ENCODE measurements at places on chromosomes 7 and 10. TPM values are rescaled to one million over a fixed set of nuclear protein-coding genes. Genes with fewer than 3 reads are reported as not detected.

GRCh38 chr10:77771851-77772250 is 134.2 kb upstream of the KCNMA1 start:
- no peak for DNase-seq

- DNase-seq = no peak
Measured at GRCh38 chr7:47293884-47294555, 287.9 kb downstream of the TNS3 start.

- DNase-seq = no peak
Measured at GRCh38 chr10:13338390-13339110, 9.5 kb downstream of the SEPHS1 start.

- DNase-seq = no peak
Measured at GRCh38 chr10:15053061-15053460, 9.3 kb downstream of the OLAH start.

- no peak for DNase-seq
Measured at GRCh38 chr10:62512732-62513475, 138.7 kb downstream of the ZNF365 start.

DNA sequence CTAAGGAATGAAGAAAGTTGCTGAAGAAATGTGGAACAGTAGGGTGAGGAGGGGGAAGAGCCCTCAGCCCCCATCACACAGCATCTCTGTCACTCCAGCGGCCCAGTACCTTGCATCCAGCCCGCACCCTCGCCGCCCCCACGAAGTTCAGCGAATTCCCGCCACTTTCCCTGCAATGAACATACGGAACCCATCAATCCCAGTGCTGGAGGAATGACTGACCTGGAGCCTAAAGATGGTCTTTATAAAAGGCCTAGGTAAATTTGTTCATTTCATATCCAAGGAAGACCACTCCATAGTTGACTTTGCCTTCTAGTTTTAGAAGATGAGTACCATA is 779 bp upstream of the KIF5B start:
- no peak for DNase-seq

GRCh38 chr10:130989670-130990232 is 321.8 kb downstream of the TCERG1L start:
- DNase-seq = peak; percentile 34

GRCh38 chr10:128095027-128095752 is 31.0 kb downstream of the MKI67 start:
- no peak for DNase-seq

DNA sequence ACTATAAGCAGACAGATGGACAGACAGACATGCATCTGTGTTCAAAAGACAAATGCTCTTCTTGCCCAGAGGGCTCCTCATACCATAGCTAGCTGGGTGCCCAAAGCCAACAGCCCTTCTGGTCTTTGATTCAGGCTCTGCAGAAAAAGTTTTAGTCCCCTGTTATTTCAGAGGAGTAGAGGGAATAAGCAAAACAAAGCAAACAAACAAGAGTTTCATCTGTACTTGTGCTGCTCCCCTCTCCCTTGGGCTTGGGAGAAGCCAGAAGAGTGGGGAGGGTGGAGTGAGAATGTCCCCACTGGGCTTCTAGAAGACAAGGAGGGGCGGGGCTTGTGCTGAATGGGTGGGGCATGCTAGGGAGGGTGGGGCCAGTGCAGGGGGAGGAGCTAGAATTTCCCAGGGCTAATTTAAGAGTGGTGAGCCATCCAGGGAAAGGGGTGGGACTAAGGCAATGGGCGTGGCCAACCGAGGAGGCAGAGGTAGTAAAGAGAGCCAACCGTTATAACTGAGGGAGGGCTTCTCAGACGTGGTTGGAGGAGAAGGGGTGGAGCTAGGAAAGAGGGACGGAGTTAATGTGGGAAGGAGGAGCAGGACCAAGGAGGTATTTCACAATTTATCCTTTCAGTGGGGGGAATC is 101.2 kb upstream of the MGMT start:
- DNase-seq = no peak

GRCh38 chr7:11899247-11899646 is 67.2 kb upstream of the THSD7A start:
- no peak for DNase-seq

- no peak for DNase-seq
Measured at GRCh38 chr7:5283421-5284303, 919 bp downstream of the SLC29A4 start.

- no peak for DNase-seq
Measured at GRCh38 chr10:118592675-118593330, 2.6 kb downstream of the PRLHR start.

DNA sequence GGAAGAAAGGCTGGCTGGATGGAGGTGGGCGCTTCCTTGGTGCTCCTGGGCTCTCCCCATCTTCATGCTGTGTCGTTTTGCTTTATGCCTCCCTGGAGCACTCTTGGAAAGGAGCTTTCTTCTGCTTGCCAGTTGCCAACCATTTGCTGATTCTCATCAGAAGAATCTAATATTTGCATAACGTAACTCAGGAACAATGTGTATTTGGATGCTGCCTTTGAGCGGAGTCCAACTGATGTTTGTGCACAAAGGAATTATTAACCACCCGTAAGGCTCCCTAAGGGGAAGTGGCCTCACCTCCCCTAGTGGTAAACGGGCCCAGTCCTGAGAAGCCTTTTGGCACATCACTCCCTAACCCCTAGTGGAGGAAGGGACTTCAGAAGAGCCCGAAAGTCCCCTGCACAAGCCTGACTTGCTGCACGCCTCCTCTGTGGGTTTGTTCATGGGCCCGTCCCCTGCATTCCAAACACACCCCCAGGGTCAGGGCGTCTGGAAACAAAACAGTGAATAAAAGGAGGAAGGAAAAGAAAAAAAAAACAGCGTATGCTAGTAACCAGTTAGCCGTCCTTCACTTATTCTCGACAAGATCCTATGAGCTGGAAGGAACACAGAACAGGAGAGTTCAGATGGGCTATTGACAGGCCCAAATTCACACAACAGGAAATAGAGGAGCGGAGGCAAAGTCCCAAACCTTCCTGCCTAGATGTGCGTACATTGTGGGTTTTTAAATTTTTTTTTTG is 602.2 kb downstream of the LRMDA start:
- DNase-seq = no peak

- peak; percentile 33 for DNase-seq
Measured at GRCh38 chr10:86163522-86164173, 202.9 kb downstream of the GRID1 start.

DNA sequence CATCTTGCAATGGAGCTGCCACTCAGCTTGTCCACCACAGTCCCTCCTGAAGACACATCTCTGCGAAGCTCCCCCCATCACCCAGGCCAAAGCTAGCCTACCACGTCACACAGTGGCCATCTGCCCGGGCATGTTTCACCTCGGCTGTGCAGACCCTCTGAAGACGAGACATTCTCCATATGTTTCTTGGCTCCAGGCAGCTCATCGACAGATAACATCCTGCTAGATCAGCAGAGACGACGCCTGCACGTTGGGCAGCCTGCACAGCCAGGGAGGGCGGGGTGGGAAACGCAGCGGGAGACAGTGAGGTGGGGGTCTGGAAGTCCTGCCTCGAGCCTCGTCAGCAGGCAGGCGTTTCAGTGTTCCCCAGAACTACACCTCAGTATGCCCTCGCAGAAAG is 53.0 kb downstream of the PTPRN2 start:
- no peak for DNase-seq

GRCh38 chr10:78339251-78339650 is 305.6 kb downstream of the RPS24 start:
- DNase-seq = no peak

- peak; percentile 96 for DNase-seq
Measured at GRCh38 chr7:127392566-127393367, at the start of gene ZNF800. Gene ZNF800, minus strand, starts transcription at chr7:127392708. Its CDS starts 1,151 bp downstream, at chr7:127391557.

GRCh38 chr10:132532749-132533560 is 4.6 kb upstream of the INPP5A start:
- DNase-seq = no peak

GRCh38 chr10:4334871-4335270 is 491.1 kb upstream of the AKR1E2 start:
- no peak for DNase-seq

DNA sequence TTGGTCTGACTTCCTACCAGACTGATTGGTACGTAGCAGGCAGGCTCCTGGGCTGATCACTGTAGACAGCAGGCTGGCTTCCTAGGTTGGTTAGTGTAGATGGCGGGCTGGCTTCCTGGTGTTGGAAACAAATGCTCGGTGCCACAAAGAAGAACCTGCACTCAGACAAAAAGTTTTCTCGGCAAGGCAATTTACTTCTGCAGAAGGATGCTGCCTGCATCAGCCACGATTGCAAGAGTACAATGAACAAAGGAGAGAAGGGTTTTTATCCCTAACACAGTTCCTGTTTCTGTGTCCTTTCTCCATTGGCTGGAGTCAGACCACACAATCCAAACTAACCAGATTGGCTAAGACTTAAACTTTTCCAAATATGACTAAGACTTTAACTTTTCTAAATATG is 123.6 kb upstream of the PPP2R2D start:
- no peak for DNase-seq

Gene GATA3
- total RNA-seq = 3.2 TPM

Gene VAX1
- not detected for total RNA-seq

Gene SAMD8
- 23.0 TPM for total RNA-seq

Gene SFMBT2
- total RNA-seq = 16.1 TPM

Gene SFR1
- total RNA-seq = 5.5 TPM

Gene MRLN
- not detected for total RNA-seq

Gene OPALIN
- total RNA-seq = not detected

Gene EPO
- not detected for total RNA-seq

Gene ABCA13
- 0.35 TPM for total RNA-seq
